ENCODE measurements at places on chromosomes 4 and X.

DNA sequence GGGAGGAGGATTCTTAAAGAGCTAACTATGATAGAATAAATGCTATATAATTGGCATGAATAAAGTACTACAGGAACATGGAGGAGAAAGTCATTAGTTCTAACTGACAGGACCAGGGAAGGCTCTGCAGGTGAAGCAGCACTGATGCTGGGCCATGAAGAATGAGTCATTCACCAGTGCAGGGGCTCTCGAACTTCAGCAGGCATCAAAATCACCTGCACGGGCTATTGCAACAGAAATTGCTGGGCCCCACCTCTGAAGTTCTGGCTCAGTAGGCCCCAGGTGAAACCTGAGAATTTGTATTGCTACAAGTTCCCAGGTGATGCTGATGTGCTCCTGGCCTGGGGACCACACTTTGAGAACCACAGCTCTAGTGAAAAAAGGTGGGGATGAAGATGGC, 33.7 kb downstream of the TMEM150C start:
- DNase-seq, result no peak

- DNase-seq, result no peak
Observed at GRCh38 chrX:94524867-94525266, 850.9 kb downstream of the FAM133A start.

GRCh38 chrX:13376857-13377549, 57.1 kb upstream of the ATXN3L start:
- no peak for DNase-seq

DNA sequence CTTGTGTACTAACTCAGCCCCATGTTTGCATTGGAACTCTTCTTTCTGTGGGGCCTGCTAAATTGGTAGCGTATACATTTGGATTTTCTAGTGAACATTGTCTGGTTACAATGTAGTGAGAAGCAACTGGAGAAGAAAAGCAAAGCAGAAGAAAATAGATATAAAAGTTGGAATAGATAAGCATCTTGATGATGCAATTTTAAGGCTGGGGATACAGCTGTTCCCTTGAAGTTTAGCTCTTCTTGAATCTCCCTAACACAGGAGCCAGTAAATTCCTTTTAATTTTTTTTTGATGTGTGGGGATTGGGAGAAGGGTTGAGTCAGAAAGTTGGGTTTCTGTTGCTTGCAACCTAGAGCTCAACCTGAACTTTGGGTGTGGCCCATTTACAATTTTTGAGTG, 308.1 kb downstream of the STIM2 start:
- no peak for DNase-seq

DNA sequence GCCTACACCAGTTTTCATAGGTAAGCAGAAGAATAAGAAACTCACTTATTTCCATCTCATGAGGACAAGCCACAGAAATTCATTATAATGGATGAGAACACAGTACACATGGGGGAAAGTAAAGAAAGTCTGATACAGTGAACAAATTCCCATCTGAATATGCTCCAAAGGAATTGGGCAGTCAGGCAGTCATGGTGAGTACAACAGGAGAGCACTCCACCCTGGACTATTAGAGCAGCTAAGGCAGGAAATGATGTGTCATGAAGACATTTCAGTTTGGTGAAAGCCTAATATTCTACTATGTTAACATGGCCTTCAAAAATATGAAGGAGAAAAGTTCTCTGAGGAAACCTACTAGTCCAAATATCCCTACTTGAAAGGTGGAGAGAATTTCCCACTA, 92.0 kb upstream of the PRDX4 start:
- no peak for DNase-seq

- DNase-seq, result no peak
Observed at GRCh38 chr4:56902703-56903102, 5.0 kb upstream of the REST start.

DNA sequence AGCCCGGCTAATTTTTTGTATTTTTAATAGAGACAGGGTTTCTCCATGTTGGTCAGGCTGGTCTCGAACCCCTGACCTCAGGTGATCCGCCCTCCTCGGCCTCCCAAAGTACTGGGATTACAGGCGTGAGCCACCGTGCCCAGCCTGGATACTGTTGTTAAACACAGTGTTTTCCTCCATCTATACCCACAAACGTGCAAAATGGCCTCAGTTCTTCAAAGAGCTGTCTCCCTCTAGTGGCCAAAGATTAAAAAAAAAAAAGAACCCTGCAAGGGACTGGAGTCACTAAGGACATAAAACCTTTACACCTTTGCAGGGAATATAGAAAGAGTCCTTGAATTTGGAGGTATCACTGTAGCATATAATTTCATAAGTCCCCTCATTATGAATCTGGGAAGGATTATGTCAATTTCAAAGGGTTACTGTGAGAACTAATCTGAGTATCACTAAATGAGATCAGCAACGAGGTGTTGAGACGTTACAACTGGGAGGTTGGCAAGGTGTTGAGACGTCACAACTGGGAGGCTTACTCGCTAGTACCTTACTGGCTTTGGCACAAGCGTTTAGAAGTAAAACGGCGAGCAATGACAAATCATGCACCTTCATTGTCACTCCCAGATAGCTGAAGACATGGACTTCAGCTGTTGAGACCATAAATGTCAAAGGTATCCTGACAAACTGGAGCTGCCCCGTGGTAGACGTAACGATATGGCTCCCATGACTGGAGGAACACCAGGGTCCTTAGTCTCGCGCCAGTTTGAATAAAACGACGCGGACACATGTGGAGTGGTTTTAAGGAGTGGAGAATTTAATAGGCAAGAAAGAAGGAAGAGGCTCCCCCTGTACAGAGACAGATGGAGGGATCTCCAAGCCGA, 33.4 kb upstream of the ENPP6 start:
- DNase-seq, result no peak

- no peak for DNase-seq
Observed at GRCh38 chrX:74923942-74924448, 1.3 kb downstream of the NEXMIF start.

DNA sequence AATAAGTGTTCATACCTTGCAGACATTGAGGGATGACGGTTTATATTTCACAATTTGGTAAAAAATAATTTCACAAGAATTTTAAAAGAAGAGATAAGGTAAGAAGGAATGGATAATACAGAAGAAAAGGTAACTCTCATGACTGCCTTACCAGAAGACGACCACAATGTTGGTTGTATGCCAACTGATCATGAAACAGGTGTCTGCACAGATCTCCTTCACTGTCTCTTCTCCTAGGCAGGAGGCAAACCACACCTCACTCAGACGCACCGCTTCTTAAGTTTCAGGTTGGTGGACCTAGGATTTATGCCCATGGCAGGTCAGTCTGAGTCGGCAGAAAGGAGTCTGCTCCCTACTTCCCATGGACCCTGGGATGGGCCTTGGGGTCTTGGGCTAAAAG, 177.2 kb downstream of the VSIG4 start:
- DNase-seq, result no peak

- no peak for DNase-seq
Observed at GRCh38 chrX:14694611-14695010, 165.3 kb downstream of the GLRA2 start.

- DNase-seq, result no peak
Observed at GRCh38 chr4:54090804-54091623, 8.9 kb upstream of the GSX2 start.

- no peak for DNase-seq
Observed at GRCh38 chr4:148283665-148284064, 158.5 kb downstream of the NR3C2 start.

DNA sequence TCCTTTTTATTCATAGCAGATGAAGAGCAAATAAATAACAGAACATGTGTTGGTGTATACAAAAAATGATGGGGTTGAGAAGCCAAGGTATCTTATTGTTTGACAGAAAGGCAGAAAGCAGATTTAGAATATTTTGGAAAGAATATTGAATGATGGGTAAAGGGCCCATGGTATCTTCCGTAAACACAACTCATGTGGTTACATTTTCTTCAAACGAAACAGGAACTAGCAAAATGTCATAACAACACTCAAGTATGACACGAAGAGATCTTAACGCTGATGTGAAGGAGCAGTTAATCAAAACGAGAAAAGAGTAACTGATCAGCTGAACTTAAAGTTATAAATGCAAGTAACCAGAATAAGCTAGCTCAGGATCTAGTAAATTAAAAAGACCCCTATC, 195.7 kb upstream of the GK2 start:
- no peak for DNase-seq

- DNase-seq, result no peak
Observed at GRCh38 chr4:123545667-123546572, 149.3 kb downstream of the SPRY1 start.

- DNase-seq, result no peak
Observed at GRCh38 chr4:76803522-76803921, 94.4 kb downstream of the SOWAHB start.

DNA sequence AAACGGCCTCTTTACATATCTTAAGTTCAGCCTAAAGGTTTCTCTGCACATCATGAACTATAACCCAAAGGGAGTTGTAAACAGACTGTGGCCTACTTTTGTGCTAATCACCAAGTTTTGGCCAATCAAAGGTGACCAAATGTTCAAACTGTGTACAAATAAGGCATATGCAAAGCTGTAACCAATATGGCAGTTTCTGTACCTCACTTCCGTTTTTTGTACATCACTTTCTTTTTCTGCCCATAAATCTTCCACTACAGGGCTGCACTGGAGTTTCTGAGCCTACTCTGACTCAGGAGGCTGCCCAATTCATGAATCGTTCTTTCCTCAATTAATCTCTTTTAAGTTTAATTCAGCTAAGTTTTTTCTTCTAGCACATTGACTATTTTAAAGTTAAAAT, 318.7 kb downstream of the SLC7A11 start:
- DNase-seq, result no peak

GRCh38 chr4:14926368-14926767, 75.9 kb upstream of the CPEB2 start:
- DNase-seq, result no peak

DNA sequence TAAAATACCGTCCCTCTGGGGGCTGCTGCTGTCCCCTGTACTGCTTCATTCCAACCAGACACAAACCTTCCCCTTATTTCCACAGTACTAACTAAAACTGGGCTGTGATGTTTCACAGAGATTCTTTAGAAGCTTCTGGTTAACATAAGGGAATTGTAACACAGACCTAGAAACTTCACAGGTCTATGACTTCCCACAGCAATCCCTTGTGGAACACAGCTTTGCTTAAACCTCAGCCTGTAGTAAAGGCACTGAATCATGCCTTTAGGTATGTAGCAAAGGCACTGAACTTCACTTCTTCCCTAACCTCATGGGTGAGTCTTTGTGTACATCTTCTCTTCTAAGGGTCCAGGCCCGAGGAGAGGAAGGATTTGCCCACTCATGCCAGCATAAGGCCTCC, 49.4 kb downstream of the SPINK2 start:
- no peak for DNase-seq

GRCh38 chr4:75919920-75920319, 17.7 kb upstream of the PPEF2 start:
- no peak for DNase-seq

- DNase-seq, result no peak
Observed at GRCh38 chr4:37126051-37126450, 118.5 kb upstream of the NWD2 start.
